ENCODE measurements at places on chromosomes 7 and 10.

DNA sequence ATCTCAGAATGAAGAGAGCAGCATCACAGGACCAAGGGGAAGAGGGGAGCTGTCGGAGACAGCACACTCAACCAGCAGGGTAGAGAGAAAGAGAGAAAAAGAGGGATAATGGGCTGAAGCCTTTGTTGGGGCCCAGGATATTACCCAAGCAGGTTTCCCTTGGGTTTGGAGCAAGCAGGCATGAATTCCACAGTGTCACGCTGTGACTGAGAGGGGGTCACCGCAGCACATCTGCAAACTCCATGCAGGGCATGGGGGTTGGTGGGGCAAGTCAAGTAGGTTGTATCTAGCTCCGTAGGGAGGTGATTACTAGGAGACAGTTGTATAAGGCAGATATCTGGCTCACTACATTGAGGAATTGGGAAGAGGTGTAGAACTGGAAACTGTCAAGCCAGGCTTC is 42.2 kb upstream of the SEMA3E start:
- no peak for DNase-seq

- no peak for DNase-seq
Observed at GRCh38 chr7:113373863-113374262, 255.5 kb upstream of the SMIM30 start.

GRCh38 chr7:101624246-101625001 is 4.7 kb downstream of the MYL10 start:
- no peak for DNase-seq

GRCh38 chr10:106032450-106033002 is 1132.0 kb downstream of the SORCS1 start:
- no peak for DNase-seq

DNA sequence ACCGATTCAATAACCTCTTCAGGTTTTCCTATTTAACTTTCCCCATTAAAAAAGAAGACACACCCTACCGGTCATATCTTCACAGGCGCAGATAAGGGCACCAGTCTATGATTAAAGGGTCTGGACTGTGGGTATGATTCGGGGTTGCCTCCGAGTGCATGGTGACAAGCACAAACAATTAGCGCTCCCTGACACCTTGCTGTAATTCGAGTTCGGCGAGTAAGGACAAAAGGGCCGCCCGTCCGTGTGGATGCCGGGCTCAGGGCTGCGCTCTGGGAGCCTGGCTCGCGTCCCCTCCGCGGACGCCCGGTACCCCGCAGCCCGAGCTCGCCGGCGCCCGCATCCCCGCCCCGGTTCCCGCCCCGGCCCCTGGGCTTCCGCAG is 111.9 kb upstream of the RHEB start:
- DNase-seq, result no peak

GRCh38 chr10:76356557-76356956 is 925.1 kb downstream of the LRMDA start:
- DNase-seq, result no peak

- no peak for DNase-seq
Observed at GRCh38 chr10:131751827-131752775, 148.7 kb upstream of the PPP2R2D start.

DNA sequence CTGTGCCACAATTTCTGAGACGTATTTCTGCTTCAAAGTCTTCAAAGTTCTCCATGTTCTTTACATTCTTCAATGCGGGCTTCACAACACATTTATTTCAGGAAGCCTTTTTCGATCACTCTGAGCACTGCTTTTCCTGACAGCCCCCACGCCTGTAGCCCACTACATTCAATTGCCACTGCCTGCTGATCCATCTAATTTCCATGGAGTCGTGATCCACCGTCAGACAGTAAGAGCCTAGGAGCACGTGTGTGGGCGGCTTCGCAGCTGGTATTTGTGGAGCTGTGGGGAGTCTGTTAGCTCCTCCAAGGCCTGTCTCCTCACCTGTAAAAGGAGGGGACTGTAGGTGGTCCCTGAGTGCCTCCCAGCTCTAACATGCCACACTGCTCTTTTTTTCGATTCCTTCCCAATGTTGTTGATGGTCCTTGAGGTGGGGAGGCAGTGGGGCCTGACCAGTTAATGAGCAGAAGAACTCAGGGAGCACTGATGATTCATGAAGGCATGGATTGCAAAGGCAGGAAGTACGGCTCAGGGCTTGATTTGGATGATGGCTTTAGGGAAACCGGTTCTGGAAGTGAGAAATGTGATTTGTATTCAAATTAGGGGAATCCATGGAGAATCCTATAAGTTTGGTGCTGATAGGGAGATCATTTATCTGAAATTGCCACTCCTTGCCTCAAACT is 401.1 kb upstream of the PODXL start:
- DNase-seq, result no peak

DNA sequence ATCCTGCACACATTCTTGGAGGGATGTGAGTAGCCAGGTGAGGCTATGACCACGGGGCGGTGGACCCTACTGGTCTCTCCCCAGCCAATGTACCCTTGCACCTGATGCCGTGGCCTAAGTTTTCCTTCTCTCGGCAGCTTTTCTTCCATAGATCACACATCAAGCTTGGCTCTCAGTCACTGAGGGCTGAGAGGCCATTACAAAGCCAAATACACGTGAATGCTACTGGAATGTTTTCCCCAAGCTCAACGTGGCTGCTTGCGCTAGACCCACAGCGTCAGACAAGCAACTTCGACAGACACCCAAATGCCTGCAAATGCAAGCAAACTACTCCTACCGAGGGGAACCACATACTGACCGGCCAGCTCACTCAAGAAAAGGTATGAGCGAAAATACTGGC is 83.1 kb downstream of the PRPF18 start:
- no peak for DNase-seq

GRCh38 chr10:29657719-29658274 is 23.0 kb upstream of the SVIL start:
- no peak for DNase-seq

DNA sequence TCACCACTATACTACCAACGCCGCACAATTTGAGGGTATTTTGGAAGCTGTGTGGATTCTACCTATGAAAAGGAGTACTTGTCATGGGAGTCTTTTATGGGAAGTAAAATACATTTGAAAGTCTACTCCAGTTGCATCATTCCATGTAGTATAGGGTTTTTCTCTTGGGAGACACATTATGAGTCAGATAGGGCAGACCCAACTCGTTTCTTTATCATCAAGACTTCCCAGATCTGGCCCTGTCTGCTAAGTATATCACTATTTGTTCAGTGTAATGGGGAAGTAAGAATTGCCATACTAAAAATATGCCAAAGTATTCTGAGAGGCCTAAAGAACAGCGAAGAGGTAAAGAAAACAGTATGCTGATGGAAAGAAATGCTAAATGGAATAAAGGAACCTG is 144.2 kb downstream of the SPAG6 start:
- DNase-seq, result no peak

- DNase-seq, result peak; percentile 49
Observed at GRCh38 chr7:92717993-92718716, 118.2 kb downstream of the CDK6 start.

DNA sequence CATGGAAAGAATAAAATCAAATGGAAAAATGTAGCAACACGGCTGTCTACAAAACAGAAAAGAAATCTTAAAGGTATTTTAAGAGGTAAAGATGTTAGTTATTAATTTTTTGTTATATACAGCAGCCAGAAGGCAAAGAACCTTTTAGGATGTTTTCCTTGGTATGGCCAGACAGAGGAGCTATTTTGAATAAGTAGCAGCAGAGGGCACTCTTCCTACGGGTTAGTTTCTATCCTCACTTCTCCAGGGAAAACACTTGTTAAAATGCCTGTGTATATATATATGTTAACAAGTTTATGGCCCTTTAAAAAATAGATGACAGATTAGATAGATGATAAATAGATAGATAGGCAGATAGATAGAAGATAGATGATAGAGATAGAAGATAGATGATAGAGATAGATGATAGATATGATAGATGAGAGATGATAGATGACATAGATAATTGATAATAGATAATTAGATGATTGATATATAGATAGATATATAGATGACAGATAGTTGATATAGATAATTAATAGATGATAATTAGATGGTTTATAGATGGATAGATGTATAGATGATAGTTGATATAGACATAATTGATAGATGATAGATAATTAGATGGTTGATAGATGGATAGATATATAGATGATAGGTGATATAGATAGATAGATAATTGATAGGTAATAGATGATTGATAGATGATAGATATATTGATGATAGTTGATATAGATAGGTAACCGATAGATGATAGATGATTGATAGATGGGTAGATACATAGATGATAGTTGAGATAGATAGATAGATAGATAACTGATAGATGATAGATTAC is 57.8 kb upstream of the WIPF3 start:
- DNase-seq, result peak; percentile 74

- no peak for DNase-seq
Observed at GRCh38 chr7:2412587-2413201, 9.3 kb downstream of the CHST12 start.

DNA sequence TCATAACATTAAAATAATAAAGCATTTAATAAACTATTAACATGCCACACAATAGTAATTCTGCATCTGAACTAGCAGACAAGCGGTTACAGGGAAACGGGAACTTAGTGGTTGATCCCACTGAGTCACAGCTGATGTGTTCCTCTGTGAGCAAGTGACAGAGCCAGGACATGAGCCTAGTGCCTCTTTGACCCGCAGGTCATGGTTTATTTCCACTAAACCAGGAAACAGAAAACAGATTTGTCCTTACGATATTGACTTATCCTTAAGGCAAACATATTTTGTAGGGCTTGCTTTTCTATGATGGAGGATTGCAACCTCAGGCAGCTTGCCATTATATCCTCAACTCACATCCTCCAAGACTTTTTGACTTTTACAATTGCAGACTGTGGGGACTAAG is 987.3 kb downstream of the CCSER2 start:
- DNase-seq, result no peak

GRCh38 chr10:114773197-114773532 is 48.4 kb upstream of the FHIP2A start:
- no peak for DNase-seq

GRCh38 chr10:129774736-129775401 is 189.2 kb downstream of the EBF3 start:
- no peak for DNase-seq

- DNase-seq, result no peak
Observed at GRCh38 chr7:135160098-135160857, 10.2 kb downstream of the CYREN start.

DNA sequence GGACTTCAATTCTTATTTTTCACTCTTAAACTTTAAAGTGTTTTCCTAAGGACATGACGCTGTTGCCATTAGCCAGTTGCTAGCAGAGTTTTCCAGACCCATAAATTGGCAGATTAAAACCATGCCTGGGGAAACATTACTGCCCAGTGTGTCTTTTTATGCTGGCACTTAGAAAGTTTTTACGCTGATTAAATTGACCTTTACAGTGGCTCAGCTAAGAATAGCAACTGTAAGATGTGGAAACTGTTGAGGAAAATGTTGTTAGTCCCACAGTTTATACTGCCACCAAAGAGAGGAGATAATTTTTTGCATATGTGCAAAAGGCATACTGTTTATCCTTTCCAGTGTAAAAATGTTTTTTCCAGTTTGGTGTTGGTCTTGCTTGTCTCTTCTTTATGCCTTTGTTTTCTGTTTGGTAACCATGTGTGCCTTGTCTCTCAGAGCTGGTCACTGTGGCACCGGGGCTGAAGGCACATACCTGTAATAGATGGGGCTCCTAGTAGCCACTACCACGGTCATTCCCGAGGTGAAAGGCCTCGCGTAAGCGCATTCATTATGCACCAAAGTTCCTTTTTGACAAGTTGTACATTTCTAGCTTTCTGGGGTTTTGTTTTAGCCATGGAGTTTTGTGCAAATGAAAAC is 45.3 kb downstream of the CYP17A1 start:
- no peak for DNase-seq

- no peak for DNase-seq
Observed at GRCh38 chr10:44682507-44682906, 228.6 kb upstream of the TMEM72 start.

DNA sequence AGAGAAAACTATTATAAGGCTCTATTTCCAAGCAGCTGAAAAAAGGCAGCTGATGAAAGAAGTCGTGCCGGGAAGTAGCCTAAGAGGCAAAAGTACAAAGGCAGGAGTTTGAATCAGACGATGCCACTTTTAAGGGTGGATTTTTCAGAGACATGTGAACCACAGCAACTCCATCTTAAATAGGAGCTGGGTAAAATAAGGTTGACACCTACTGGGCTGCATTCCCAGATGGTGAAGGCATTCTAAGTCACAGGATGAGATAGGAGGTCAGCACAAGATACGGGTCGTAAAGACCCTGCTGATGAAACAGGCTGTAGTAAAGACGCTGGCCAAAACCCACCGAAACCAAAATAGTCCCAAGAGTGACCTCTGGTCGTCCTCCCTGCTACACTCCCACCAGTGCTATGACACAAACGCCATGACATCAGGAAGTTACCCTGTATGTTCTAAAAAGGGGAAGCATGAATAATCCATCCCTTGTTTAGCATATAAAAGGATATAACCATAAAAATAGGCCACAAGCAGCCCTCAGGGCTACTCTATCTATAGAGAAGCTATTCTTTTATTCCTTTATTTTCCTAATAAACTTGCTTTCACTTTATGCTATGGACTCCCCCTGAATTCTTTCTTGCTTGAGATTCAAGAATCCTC is 45.5 kb upstream of the PRSS1 start:
- DNase-seq, result no peak

DNA sequence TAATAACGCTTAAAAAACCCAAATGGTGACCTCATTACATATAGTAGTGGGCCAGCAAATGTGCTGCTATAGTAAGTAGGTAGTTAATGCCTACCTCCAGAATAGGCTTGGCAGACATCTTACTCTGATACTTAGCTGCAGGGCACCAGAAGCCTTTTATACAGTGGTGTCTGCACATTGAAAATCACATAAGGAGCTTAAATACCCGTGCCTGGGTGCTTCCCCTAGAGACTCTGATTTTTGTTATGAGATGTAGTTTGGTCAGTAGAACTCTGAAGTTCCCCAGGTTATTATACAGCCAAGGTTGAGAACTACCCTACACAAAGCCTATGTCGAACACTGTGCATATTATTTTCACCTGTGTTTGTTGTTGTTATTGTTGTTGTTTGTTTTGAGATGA is 47.2 kb downstream of the ANKIB1 start:
- DNase-seq, result no peak

DNA sequence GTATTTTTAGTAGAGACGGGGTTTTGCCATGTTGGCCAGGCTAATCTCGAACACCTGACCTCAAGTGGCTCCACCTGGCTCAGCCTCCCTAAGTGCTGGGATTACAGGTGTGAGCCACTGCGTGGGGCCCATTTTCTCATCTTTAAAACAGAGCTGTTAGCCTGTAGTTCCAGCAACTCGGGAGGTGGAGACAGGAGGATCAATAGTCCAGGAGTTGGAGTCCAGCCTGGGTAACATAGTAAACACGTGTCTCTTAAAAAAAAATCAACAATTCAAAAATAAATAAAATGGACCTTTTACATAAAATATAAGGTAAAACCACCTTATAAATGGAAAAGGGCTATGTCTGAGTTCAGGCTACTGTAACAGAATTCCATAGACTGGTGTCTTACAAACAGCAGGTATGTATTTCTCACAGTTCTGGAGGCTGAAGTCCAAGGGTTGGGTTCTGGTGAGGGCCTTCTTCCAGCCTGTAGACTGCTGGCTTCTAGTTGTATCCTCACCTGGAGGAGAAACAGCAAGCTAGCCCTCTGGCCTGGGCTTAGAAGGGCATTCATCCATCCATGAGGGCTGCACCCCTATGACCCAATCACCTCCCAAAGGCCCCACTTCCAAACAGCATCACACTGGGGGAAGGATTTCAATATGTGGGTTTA is 7.0 kb upstream of the PVRIG start:
- DNase-seq, result no peak
